ENCODE measurements at places on chromosomes 6 and 20.

DNA sequence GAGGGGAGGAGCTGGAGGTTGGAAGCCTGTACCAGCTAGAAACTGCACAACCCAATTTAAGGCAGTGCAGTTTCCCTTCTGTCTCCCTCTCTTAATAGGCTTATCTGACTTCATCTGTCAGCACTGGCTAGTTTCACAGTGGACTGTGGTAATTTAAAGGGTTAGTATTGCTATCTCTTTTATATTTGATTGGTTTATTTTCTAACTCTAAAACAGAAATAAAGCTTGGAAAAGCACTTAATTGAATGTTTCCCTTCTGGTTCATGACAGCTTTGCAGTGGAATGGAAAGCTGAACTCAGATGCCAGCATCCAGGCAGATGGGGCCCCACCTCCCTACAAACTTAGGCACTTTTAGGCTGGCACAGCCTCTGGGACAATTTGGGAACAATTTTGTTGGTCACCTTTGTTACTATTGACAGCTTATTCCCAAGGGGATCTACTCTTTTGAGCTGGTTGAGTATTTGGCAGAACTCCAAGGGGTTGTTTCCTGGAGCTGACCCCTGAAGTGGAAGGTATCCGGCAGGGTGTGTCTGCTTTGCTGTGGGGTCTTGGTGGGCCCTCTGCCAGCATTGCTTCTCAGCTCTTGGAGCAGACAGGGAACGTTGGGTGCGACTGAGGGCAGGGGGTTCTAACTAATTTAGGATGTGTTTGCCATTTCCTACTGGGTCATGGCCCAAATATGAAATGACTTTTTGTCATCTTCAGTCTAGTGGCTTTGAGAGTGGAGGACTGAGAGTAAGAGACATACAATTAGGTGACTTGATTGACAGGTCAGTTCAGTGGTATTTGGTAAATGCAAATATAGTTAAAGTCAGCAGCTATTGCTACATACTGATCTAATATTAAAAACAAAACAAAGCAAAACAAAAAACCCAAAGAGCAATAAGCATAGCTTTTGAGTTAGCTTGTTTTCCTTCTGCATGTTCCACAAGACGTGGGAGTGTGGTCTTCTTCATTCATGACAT, 9.3 kb downstream of the SH3BGRL2 start:
- DNase-seq, result no peak

DNA sequence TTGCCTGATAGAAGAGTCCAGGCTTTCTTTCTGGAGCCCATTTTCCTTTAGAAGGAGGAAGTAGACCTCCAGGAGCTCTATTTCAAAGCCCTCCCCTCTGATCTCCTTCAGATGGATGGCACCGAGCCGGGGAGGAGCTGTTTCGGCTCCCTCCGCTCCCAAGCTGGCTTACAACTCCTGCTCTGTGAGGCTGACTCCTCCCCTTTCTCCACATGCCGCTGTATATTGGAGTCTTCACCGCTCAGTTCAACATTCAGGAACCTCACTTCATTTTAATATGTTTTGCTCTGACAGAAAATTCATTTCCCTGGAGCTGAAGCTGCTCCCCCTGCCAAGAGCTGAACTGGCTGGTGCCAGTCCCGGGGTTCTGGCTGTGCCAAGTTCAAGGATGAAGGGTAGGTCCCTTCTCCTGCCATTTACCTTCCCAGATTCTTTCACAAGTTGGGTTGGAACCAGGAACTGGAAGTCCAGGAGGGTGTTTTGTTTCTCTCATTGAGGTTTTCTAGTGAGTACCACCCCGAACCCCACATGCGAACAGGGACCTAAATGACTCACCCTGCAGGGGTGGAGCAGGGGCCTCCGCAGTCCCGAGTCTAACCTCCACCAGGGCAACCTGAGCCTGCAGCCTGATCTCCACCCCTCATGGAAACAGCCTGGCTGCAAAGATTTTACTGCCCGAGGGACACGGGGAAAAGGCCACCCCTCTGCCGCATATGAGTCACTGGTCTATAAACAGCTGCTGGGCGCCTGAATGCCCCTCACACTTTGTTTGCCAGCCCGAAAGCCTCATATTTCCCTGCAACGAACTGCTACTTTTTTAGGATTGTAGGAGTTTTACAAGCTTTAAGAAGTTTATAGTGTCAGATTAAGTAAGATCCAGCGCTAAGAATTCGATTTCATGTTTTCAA, 68.6 kb upstream of the FOXA2 start:
- no peak for DNase-seq

- no peak for DNase-seq
These were observed 70.5 kb downstream of the PHF20 start for GRCh38 chr20:35842361-35842760.

DNA sequence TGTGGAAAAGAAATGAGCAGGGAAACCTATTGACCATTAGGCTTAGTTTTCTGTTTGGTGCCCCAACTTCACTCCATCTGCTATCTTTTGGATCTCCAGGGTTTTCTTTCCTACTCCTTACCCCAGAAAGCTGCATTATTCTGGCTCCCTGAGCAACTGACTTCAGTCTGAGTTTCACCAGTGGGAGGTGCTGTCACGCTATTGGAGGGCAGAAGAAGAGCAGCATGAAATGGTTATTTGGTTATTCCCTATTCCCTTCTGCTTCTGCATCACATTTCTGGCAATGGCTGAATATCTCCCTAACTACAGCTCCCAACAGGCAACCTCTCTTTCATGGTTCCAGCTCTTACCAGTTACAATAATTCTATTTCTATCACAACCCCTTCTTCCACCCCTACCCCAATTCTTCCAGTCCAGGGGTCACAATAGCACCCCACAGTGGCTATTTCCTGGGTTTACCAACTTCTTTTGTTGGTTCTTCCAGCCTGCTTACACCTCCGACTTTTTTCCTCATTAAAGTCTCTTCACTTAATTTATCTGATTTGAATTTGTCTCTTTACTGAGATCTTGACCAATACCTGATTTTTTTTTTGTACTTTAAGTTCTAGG, 311.5 kb downstream of the PLCB1 start:
- DNase-seq, result no peak

GRCh38 chr20:19749618-19750071, 8.4 kb upstream of the RIN2 start:
- DNase-seq, result no peak

DNA sequence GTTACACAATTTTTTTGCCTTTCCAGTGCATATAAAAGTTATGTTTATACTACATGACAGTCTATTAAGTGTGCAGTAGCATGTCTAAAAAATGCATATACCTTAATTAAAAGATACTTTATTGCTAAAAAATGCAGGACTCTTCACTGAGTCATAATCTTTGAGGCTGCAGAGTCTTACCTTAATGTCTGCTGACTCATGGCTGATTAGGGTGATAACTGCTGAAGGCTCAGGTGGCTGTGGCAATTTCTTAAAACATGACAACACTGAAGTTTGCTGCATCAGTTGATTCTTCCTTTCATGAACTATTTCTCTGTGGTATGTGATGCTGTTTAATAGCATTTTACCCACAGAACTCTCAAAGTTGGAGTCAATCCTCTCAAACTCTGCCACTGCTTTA, 19.1 kb downstream of the ZSCAN23 start:
- DNase-seq, result no peak

DNA sequence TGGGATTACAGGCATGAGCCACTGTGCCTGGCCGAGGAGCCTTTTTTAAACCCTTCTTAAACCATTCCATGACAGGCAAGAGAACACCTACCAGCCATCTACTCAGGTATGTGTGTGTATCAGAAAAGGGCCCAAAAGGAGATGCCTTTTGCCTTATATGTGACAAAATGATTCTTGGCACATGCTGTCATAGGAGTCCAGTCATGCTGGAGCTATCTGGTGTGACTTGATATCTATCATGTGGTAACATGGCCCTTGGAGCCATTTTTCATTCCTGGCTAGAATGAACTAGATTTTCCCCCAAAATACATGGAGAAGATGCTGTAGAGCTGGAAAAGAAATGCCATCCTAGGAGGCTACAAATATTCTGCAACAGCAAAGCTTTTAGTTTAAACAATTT, 129.1 kb downstream of the DST start:
- no peak for DNase-seq

GRCh38 chr6:150907383-150907782, 41.9 kb downstream of the MTHFD1L start:
- no peak for DNase-seq
